Naive thymus-derived CD4-positive, alpha-beta T cell (primary cell): ENCODE measurements at places on chromosomes 5 and 9.
A peak's percentile ranks its signal among the peaks of the same experiment; 100 is the strongest.

GRCh38 chr9:107455425-107456135 is 34.0 kb downstream of the KLF4 start:
- no peak overlapping the region for H3K4me3 ChIP-seq
- no peak overlapping the region for H3K27ac ChIP-seq
- H3K36me3 ChIP-seq, result no peaks in the 10 kb centered on the region
- no peaks in the 10 kb centered on the region for H3K4me1 ChIP-seq
- DNase-seq, result no peak
- no peaks in the 10 kb centered on the region for H3K27me3 ChIP-seq

- no peak overlapping the region for H3K4me3 ChIP-seq
- no peaks in the 10 kb centered on the region for H3K4me1 ChIP-seq
- no peaks in the 10 kb centered on the region for H3K36me3 ChIP-seq
- no peaks in the 10 kb centered on the region for H3K27me3 ChIP-seq
- no peak overlapping the region for H3K27ac ChIP-seq
Measured at GRCh38 chr5:1961952-1962595, 79.3 kb upstream of the IRX4 start.

GRCh38 chr5:103120607-103121200 is 603 bp downstream of the PPIP5K2 start:
- H3K36me3 ChIP-seq, result no peaks in the 10 kb centered on the region
- peak overlapping the region; percentile 90 for H3K27ac ChIP-seq
- no peaks in the 10 kb centered on the region for H3K27me3 ChIP-seq
- peaks cover 29% of the 10 kb centered on the region for H3K4me1 ChIP-seq
- DNase-seq, result no peak
- H3K4me3 ChIP-seq, result peak overlapping the region; percentile 92

DNA sequence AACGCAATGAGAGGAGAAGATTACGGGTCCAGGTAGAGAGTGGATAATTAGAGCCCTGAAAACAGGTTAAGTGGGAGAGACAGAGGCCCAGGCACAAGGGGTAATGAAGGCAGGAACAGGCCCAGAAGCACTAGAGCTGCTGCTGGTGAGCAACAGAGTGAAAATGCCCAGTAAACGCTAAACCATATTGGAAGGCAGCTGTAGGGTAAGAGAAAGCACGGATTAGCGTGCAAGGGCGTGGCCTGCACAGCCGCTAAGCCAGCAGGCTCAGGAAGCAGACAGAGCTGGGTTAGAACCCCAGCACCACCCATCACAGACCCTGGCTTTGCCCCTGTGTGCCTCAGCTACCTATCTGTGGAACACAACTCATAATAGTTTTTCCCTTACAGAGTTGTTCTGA is 93.2 kb downstream of the PAX5 start:
- H3K4me3 ChIP-seq, result no peak overlapping the region
- H3K27ac ChIP-seq, result no peak overlapping the region
- DNase-seq, result no peak

GRCh38 chr5:142107736-142108431 is 695 bp upstream of the NDFIP1 start:
- peaks cover 11% of the 10 kb centered on the region for H3K36me3 ChIP-seq
- peaks cover 28% of the 10 kb centered on the region for H3K4me1 ChIP-seq
- H3K4me3 ChIP-seq, result peak overlapping the region; percentile 75
- DNase-seq, result no peak

DNA sequence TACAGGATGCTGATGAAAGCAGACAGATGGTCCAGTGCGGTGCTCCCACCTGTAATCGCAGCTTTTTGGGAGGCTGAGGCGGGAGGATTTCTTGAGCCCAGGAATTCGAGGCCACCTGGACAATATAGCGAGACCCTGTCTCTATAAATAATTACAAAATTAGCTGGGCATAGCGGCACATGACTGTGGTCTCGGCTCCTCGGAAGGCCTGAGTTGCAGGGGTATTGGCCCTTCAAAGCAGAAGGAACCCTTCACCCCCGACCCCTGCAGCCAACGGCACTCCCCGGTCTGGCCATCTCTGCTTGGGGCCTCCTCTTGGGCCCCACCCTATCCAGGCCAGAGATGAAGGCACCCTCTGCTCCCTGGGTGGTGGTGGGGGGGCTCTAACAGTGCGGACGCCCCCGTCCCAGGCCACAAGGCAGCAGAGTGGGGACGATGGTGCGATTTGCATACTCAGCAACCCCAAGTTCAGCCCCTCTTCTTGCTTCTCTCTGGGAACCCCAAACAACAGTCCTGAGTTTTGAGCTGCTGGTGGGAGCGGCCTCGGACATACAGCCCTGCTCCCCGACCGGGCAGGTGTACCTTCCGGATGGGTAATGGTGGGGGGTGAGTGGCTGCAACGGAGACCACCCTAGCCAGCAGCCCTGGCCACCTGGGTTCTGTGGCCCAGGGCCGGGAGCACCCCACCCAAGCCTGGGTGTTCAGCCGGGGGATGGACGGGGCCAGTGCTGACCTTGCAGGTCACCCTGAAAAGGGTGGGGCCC is 50.7 kb downstream of the NACC2 start:
- no peaks in the 10 kb centered on the region for H3K27me3 ChIP-seq
- no peaks in the 10 kb centered on the region for H3K36me3 ChIP-seq
- no peaks in the 10 kb centered on the region for H3K4me1 ChIP-seq
- H3K27ac ChIP-seq, result no peak overlapping the region
- H3K4me3 ChIP-seq, result no peak overlapping the region

- H3K4me1 ChIP-seq, result no peaks in the 10 kb centered on the region
- H3K27me3 ChIP-seq, result peaks cover 9% of the 10 kb centered on the region
- no peaks in the 10 kb centered on the region for H3K36me3 ChIP-seq
- no peak within 1 kb of the TSS for H3K4me3 ChIP-seq
Measured at GRCh38 chr5:5139777-5140478, at the start of gene ADAMTS16. TSS of gene ADAMTS16 (plus strand) at chr5:5140330. CDS start at chr5:5140468, 138 bp downstream.
